Neural crest cell (in vitro differentiated cells): ENCODE measurements at places on chromosomes 6 and 20.
A peak's percentile ranks its signal among the peaks of the same experiment; 100 is the strongest.

GRCh38 chr6:47161176-47161687, 119.1 kb upstream of the ADGRF1 start:
- DNase-seq: no peak

GRCh38 chr6:100202417-100203194, 208.6 kb upstream of the MCHR2 start:
- no peak for DNase-seq

DNA sequence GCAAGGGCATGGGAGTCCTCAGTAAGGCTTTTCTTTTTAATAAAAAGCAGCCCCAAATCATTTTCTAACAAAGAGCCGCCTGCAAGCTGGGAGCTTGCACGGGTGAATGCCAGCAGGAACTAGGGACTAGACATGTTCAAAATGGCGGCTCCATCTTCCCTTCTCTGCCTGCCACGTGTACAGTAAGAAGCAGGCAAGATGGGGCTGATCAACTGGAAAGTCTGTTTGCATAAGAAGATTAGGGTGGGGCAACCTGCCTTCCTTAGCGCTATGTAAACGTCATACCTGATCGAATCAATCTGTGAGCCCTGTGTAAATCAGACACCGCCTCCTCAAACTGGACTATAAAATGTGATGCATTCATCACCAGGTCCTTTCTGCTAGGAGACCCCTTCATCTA, 299.4 kb upstream of the SOX4 start:
- DNase-seq: no peak

DNA sequence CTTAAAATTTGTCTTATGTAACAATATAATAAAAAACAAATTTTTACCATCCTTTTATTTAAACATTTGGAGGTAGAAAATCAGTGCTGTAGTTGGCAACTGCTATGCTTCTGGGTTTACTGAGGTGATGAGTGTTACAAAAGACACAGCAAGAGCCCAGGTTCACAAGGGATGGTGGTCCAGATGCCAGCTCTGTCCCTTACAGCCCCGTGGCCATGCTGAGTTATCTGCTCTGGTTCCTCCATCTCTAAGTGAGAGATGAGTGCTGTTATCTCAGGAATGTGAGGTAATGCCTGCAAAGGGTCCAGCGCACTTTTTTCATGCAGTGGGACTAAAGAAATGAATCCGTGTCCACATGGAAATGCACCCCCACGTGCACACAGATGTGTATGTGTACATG, 17.8 kb downstream of the SYNDIG1 start:
- no peak for DNase-seq

DNA sequence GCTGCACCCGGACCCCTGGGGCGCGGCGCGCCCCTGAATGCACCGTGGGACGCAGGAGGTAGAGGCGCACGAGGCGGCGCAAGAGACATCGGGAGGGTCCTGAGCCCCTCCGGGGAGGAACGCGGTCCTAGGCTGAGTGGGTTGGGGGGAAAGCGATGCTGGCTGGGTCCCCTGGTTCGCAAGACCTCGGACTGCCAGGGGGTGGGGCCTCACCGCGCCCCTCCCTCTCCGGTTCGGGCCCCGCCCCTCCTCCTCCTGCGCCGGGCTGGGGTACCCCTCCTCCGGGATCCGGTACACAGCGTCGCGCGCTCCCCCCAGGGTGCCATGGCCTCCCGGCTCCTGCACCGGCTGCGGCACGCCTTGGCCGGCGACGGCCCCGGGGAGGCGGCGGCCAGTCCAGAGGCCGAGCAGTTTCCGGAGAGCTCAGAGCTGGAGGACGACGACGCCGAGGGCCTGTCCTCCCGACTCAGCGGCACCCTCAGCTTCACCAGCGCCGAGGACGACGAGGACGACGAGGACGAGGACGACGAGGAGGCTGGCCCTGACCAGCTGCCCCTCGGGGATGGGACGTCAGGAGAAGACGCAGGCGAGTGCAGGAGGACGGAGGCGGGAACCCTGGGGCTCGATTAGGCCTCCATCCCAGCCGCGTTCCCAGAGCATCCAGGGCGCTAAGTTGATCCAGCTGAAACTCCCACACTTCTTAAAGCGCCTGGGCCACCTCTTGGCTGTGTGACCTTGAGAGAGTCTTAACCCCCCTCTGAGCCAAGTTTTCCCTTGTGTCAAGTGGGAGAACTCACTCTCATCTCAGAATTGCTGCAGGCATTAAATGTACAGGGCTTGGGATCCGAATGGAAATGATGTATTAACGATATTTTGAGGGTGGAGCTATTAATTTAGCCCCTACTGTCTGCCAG, 541 bp downstream of the SNX21 start:
- DNase-seq: peak; percentile 68

- DNase-seq: no peak
These were observed 78.3 kb upstream of the FYN start for GRCh38 chr6:111951497-111952085.

- no peak for DNase-seq
These were observed 271.0 kb downstream of the ZNF217 start for GRCh38 chr20:53322651-53323050.

DNA sequence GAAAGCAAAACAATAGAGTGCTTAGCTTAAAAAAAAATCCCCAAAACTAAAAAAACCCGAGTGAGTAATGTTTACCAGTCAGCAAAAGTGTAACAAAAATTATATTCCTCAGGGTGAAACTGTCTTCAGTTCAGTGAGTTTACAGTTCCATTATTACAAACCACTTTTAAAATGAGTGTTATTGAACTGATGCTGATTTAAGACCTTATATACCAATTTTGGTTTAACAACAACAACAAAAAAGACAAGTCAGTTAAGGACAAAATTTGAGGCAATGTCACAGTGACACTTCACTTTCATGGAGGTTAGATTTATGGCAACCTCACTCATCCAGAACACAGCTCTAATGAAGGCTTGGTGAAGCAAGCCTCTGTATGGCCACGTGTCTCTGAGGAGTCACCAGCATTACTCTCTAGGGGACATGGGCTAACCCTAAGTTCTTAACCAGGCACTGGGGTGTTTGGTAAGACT, 630.8 kb downstream of the PHF3 start:
- DNase-seq: no peak

DNA sequence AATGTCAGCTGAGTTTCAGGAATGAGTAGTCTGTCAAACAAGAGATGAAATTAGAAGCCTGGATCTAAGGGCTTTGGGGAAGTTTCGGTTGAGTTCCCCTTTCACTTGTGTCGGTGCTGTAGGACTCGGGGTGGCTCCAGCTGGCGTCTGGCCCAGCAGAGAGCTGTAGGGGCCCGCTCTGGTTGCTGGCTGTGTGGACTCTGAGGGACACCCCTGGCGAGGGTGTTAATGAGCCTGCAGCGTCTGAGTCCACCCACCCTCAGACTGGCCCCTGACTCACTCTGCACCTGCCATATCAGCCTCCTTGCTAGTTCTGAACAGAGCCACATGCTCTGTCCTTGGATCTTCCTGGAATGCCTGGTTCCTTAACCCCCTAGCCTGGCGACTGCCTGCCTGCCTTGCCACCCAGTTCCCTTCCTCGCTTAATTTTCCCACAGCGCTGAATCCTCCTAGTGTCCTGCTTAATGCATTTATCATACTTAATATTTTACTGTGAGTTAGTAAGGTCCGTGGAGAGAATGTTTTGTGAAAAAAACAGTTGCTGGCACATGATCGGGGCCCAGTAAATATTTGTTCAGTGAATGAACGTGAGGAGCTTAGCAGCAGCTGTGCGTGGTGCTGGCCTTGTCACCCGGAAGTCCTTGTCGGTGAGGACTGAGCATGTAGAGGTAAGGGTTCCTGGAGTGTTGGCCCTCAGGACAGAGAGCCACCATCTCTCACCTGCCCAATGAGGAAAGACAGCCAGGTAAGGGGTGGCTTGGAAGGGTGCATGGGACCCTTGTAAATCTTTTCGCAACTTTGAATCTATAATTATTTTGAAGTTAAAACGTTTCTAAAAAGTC, 1.6 kb downstream of the DNAJC5 start:
- no peak for DNase-seq

- no peak for DNase-seq
These were observed 13.3 kb downstream of the DUSP22 start for GRCh38 chr6:305371-306206.

GRCh38 chr20:13708234-13708633, 69.5 kb upstream of the TASP1 start:
- DNase-seq: no peak

DNA sequence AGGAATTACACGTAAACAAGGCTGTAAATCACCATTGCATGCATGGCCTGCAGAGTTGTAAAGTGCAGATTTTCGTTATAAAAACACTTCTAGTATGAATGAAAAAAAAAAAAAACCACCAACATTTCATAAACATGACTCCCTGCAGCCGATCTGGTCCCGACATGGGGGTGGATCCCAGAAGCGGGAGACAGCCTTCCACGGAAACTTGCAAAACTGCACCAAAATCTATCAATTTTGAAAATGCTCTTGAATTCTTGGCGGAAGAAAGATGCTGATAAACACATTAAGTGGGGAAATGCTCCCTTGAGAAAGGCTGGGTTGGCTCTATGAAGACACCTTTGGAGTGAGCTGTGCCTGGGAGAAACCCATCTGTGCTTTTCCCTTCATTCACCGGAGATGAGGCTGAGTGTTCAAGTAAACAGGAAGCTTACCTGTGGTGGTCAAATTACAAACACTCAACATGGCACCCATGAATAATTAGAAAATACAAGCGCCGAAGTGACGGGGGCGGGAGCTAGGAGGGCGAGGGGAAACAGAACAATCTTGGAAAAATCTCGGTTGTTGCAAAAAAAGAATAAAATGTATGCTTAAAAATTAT, 845 bp upstream of the ANKRD60 start:
- DNase-seq: no peak

DNA sequence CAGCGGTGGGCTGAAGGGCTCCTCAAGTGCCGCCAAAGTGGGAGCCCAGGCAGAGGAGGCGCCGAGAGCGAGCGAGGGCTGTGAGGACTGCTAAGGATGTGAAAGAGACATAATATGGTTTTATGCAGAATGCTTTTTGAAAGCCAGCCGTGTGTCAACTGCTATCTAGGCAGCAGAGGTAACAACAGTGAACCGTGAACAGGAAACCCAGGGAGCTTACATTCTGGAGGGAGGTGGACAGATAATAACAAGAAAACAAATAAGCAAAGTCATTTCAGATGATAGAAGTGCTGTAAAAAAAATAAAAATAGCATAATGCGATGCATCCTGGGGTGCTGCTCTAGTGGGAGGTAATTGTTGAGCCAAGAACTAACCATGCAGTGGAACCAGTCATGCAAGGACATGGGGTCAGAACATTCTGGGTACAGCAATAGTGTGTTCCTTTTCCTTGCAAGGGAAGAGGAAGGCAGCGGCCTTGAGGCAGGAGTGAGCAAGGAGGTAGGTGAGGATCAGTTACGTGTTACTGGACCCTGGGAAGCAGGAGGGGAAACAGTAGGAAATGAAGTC, 134.4 kb upstream of the TMEM170B start:
- DNase-seq: no peak

GRCh38 chr6:161265554-161265953, 8.3 kb downstream of the AGPAT4 start:
- DNase-seq: no peak

GRCh38 chr20:25072226-25072811, 9.6 kb downstream of the VSX1 start:
- DNase-seq: no peak

DNA sequence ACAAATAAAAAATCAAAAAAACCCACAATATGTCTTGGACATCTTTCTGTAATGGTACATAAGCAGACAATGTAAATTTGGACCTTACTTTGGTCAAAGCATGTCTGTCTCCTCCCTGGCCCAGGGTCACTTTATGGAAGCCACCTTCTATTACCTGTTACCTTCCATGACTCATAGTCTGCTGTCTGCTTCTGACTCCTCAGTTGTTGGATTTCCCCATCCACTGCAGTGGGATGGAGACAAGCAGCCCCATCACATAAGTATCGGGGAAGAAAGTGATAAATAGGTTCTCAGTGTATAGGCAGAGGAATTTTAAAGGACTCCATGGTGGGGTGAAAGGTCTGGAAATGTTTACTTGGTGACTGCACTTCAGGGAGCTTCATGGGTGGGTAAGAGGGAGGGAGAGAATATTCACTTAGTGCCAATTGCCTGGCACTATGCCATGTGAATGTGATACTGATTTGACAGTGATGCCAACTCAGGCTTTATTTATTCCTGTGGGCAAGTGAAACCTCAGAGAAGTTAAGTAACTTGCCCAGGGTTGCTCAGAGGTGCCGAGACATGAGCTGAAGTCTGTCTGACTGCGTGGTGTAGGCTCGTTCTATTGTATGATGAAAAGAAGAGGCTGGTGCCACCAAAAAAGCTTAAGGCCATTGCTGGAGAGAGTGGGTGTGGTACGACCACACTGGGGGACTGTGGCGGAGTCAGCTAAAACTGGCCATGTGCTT, 175.6 kb upstream of the RNF24 start:
- no peak for DNase-seq

DNA sequence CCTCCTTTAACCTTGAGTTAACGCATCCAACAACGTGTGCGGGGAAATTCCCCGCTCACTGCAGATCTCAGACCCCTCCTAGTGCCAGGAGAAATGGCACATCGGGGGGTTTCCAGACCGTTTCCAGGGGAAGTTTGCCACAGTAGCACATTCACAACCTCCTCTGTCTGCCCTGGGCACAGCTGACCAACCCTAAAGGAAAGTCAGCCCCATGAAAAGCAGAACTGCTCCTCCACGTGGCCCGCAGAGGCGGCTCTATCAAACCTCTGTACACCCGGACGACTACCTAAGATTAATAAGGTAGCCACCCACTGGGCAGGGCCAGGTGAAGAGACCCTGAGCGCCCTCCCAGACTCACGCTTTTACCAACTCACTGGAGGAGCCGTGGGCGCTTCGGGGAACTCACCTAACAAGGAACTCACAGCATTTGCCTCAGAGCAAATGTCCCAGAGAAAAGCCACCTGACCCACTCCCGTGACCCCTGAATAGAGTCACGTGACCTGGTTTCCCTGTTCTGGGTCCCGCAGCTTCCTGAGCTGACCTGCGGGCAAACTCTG, 93.1 kb downstream of the PRND start:
- no peak for DNase-seq

DNA sequence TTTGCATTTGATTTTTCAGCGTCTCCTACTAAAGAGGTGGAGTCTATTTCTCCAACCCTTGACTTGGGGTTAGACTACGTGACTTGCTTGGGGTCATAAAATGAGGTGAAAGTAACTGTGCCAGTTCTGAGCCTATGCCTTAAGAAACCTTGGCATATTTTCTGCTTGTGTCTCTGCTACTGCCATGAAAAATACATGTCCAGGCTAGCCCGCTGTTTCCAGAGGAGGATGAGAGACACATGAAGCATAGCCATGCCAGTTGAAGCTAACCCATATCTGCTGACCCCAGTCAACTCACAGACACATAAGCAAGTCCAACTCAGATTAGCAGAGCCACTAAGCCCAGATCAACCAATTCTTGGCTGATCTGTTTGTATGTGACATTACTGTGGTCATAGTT, 38.7 kb downstream of the SCP2D1 start:
- no peak for DNase-seq

- DNase-seq: peak; percentile 56
These were observed 1.9 kb downstream of the DDR1 start for GRCh38 chr6:30885999-30886896.

- no peak for DNase-seq
These were observed 1.2 kb downstream of the AAR2 start for GRCh38 chr20:36237477-36237876.
